ENCODE measurements at places on chromosomes 5 and 9.

DNA sequence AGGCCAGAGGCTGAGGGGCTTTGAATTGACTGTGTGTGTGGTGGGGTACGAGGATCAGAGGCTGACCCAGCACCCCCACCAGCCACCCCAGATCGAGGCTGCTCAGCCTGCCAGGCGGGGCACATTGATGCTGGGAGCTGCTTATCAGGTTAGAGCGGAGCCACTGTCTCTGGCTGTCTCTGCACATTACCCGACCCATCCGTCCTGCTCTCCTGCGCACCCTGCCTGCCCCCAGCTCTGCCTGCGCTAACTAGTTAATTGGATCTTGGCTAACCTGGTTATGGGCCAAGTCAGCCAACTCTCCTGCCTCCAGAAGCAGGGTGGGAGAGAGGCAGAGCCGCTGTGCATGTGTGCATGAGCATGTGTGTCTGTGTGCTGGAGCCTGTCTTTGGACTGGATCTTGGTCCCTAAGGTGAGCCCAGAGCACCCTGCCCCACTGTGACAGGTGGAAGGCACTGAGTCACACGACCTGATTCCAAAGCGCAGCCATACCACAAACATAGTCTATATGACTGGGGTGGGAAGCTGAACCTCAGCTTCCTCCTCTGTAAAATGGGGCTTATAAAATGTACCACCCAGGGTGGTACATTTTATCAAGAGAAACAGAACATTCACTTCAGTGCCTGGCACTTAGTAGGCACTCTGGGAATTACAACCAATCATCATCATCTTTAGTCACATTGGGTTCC lies 39.7 kb downstream of the PCDH1 start:
- peak; percentile 30 for DNase-seq

GRCh38 chr5:114060866-114061265 lies 301.0 kb upstream of the KCNN2 start:
- no peak for DNase-seq

DNA sequence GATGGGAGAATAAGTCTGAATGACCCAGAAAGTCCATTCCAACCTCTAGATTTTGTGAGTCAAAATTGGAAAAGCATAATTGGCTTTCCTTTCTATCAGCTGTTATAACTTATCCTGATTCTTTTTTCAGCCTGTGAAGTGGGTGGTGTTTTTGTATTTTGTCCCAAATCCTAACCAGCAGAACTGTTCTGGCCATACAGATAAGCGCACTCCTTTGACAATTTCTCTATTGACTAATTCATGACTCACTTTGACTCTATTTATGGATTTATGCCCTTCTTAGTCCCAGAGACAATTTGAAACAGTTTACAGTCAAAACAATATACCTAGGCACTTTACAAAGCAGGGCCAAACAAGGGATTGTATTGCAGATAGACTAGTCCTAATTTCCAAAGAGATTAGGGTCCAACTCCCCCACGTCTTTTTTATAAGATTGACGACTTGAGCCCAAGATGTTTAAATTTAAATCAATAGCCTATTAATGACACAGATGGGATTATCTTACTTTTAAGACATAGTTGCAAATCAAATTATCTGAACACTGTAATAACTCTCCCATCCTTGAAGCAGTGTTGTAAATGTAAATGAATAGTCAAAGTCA lies 301.7 kb upstream of the SEMA6A start:
- DNase-seq = no peak

- DNase-seq = no peak
These were observed 557.9 kb upstream of the GRAMD2B start for GRCh38 chr5:125865166-125865815.

GRCh38 chr9:76302947-76303550 lies 91.2 kb downstream of the RFK start:
- peak; percentile 89 for DNase-seq

Measured in hematopoietic multipotent progenitor cell treated with erythropoietin and hydrocortisone succinate and interleukin-3 and kit ligand, for 6 days (in vitro differentiated cells).